ENCODE measurements at places on chromosomes 11 and 22.
A peak's percentile ranks its signal among the peaks of the same experiment; 100 is the strongest.

GRCh38 chr11:46889689-46890475 is 28.5 kb downstream of the LRP4 start:
- peak; percentile 57 for DNase-seq

- DNase-seq: no peak
These were observed 79.5 kb upstream of the TTC12 start for GRCh38 chr11:113234888-113235287.

- DNase-seq: no peak
These were observed 56.2 kb upstream of the RCN1 start for GRCh38 chr11:32034680-32035079.

- DNase-seq: no peak
These were observed 196.9 kb downstream of the CSNK2A3 start for GRCh38 chr11:11155962-11156815.

DNA sequence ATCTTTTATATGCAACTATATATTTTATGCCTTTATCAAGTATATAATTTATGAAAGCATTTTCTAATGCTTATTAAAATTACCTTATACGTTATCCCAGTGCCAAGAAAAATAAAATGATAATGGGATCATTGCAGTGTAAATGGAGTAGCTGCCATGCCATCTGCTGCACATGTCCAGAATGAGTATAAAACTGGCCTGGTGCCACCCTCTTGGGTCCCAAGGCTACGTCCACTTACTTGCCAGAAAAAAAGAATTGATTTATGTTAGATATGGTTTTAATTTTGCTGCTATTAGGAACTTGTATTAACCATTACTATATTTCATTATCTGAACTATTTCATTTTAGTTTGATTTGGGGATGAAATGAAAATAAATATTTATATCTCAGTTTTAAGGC is 1127.1 kb upstream of the CNTN5 start:
- DNase-seq: no peak
